Common myeloid progenitor, CD34-positive (primary cell): ENCODE measurements at places on chromosomes 6 and 20.

DNA sequence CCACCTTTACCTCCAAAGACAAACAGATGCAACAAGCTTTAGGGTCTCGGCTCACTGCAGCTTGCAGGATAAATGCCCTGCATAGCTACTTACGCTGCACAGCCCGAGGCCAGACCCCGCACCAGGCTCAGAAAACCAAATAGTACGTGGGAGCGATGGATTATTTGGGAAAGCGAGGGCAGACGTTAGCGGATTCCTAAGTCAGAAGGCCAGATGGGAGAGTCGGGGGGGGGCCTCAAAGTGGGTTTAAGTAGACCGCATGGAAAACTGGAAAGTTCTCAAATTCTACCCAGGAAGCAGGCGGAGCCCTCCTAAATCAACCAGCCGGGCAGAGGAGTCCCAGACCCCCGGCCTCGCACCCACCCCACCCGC, 382 bp downstream of the SFT2D1 start:
- peak; percentile 44 for DNase-seq

DNA sequence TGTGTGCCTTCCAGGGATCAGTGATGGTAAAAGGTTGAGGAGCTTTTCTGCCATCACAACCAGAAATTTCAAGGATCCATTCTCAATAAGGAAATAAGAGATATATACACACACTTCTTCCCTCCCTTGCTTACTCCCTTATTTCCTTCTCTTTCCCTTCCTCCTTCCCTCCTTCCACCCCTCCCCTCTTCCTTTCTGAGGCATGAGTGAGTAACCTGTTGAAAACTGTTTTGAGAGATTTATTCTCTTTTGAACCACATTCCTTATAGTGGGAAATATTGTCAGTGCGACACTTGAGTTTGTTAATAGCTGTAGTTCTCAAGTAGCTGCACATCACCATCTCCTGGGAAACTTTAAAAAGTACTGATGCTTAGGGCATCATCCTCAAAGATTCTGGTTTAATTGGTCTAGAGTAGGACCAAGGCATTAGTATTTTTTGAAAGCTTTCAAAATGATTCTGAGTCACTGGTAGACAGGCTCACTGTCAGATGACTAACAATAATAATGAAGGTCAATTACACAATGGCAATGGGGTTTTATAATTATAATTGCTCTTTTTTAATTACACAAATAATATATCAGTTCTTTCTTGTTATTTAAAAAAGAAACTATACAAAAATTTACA, 109.9 kb downstream of the POPDC3 start:
- DNase-seq: no peak

GRCh38 chr6:57224769-57225515, 2.8 kb upstream of the RAB23 start:
- DNase-seq: peak; percentile 31

GRCh38 chr20:57570145-57570850, 9.4 kb downstream of the PCK1 start:
- DNase-seq: no peak

- DNase-seq: peak; percentile 63
Observed at GRCh38 chr20:8156235-8157079, 24.4 kb downstream of the PLCB1 start.

DNA sequence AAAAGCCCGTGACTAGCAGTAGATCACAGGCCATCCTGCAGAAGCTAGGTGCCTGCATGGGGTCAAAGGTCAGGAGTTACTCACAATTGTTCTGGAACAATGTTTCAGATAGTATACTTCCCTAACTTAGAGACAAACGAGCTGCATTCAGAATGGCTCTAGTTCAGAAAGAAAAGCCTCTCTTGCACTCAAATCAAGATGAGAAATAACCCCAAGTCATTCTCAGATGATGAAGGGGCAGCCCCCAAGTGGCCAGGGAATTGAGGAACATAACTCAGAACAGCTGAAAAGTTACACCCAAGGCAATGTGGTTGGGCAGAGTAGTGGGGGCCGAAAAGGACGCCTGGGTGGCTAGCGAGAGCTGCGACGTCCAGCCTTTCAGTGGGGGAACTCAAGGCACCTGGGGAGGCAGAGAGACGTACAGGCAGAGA, 27.8 kb downstream of the FYN start:
- peak; percentile 39 for DNase-seq

GRCh38 chr6:149147938-149148718, 169.4 kb upstream of the TAB2 start:
- peak; percentile 87 for DNase-seq

- no peak for DNase-seq
Observed at GRCh38 chr6:17890309-17890708, 97.1 kb downstream of the KIF13A start.

GRCh38 chr6:17159240-17159639, 57.4 kb downstream of the STMND1 start:
- DNase-seq: no peak

DNA sequence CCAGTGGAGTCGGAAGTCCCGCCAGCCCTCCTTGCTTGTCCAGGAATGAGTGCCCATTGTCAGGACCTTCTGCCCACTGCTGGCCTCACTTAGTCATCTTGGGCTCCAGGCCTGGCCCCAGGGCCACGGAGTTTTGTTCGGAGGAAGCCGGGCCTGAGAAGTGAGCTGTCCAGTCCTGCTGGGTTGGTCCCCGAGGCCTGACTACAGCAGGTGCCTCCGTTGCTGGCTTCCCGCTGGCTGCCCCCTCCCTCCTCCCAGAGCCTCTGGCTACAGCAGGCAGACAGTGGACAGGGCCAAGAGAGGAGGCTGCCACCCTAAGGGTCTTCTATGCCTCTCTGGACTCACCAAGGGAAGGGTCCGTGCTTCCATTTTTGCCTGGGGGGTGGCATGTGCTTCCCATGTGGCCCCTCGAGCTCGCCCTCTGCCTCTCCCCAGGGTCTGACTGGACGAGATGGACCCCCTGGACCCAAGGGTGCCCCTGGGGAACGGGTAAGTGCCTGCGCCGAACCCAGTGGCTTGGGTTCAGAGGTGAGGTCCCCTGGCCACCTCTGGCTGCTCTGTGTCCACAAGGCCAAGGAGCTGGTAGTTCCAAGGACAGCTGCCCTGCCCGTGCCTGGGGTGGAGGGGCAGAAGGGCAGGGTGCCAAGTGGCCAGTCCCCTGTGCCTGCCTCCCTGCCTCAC, 2.8 kb downstream of the COL9A3 start:
- no peak for DNase-seq

- DNase-seq: no peak
Observed at GRCh38 chr20:24916412-24916811, 32.7 kb upstream of the CST7 start.

DNA sequence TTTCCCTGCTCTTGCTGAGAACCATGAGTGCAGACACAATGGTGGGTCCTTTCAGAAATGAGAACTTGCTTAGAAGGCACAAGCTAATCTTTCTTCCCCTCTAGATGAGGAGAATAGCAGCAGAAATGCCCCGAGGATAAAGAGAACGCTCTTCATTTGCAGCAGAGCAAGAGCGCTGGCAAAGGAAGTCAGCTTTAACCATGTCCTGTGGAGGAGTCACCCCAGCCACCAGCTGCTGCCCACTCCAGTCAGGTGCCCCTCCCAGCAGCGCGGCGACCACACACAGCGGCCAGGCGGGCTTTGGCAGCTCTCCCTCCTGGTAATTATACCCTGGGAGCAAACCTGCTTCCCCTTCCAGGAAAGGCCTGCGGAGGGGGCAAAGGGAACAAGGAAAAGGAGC, 42.4 kb upstream of the EMILIN3 start:
- DNase-seq: peak; percentile 43

DNA sequence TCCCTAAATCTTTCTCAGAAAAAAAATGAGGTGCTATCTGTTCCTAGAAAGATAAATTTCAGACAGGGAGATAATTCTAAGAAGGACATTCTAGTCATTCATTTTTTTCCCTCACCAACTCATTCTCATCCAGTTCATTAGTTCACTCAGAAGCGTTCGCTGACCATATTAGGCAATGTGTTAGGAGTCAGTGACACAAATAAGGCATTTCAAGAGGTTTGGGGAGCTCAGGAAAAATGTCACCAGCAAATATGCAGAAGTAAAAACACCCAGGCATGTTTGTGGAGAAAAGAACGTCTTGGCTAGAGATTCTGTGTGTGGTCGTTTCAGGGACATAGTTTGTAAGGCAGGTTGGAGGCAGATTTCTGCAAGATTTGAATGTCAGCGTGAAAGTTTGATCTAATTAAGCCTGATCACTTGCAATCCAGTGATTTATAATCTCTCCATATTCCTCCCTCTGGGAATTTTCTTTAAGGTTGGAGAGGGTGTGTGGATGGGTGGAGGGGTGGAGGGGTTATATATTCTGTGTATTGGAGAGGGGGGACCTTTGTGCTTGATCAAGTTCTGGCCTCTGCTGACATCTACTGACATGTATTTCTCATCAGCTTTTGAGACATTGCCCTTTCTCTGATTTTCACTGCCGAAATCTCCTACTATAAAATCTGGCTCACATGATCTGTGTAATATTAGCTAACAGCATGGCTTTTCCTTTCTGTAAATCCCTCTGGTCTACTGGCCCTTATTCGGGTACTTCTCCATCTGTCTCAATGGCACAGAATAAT, 3.6 kb downstream of the MYCT1 start:
- peak; percentile 58 for DNase-seq

GRCh38 chr20:15320941-15321340, 983.5 kb upstream of the FLRT3 start:
- DNase-seq: no peak

- DNase-seq: no peak
Observed at GRCh38 chr6:130978180-130978579, 84.9 kb downstream of the EPB41L2 start.

DNA sequence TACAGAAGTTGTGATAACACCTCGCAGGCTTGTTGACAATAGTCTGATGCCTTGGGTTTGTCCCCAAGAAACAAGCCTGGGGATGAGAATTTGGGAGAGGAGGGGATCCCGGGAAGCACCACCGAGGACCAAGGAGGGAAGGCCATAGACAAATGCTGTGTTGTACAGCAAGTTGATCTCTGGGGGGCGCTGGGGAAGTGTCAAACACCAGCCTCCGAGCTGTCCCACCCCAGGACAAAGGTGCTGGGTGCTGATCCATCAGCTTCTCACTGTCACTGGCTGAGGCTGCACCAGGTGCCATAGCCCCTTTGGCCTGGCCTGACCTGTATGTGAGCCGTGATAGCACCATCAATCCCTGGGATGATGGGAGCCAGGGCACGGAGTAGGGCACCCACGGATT, 64.0 kb downstream of the SYNDIG1 start:
- DNase-seq: no peak

DNA sequence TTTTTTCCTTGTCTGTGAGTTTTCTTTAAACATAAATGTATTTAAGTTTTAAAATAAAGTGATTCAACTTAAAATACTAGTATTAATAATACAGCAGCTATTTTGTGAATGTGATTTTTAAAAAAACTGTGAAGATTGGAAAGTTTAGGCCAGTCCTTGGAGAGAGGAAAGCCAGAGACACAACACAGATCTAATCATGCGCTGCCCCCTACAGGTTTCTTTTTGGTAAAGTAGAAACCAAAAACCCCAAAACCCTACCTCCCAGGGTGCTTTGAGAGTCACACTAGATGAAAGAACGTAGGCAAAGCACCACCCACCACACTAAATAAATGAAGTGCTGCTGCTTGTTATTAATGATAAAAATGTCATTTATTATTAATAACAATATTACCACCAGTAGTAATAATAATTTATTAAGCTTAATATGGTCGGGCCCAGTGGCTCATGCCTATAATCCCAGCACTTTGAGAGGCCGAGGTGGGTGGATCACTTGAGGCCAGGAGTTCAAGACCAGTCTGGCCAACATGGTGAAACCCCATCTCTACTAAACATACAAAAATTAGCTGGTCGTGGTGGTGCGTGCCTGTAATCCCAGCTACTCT, 33.7 kb downstream of the SLC9A8 start:
- peak; percentile 50 for DNase-seq

DNA sequence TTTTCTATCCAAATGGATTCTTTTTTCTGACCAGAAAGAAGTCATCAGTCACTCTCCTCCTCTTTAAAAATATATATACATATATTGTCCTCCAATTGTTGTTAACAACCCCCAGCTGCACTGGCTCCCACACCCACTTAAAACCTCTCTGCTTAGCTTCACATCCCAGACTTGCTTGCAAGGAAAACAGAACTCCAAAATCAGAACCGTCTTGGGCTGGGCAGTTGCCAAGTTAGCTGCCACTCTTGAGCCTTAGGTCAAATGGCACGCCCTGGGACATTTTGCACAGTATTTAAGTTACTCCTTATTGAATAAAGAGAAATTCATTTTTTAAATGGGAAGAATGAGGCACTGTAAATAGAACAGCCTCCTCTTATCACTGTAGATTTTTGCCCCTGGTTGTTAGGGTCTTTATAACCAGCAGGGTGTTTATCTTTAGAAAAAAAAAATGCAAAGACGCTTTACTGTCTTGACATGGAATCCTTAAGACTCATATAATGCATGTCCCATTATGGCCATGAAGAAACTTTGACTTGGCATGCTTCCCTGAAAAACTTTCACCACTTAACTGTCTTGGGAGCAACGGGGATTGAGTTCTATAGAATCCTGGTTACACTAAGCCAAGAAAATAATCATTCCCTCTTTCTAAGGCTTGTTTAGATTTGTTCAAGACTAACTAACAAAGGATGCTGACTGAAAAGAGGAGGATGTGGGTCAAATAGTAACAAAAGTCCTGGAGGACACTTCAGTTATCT, 204.5 kb downstream of the ISM1 start:
- no peak for DNase-seq

GRCh38 chr20:40633123-40633850, 55.7 kb downstream of the MAFB start:
- DNase-seq: no peak

DNA sequence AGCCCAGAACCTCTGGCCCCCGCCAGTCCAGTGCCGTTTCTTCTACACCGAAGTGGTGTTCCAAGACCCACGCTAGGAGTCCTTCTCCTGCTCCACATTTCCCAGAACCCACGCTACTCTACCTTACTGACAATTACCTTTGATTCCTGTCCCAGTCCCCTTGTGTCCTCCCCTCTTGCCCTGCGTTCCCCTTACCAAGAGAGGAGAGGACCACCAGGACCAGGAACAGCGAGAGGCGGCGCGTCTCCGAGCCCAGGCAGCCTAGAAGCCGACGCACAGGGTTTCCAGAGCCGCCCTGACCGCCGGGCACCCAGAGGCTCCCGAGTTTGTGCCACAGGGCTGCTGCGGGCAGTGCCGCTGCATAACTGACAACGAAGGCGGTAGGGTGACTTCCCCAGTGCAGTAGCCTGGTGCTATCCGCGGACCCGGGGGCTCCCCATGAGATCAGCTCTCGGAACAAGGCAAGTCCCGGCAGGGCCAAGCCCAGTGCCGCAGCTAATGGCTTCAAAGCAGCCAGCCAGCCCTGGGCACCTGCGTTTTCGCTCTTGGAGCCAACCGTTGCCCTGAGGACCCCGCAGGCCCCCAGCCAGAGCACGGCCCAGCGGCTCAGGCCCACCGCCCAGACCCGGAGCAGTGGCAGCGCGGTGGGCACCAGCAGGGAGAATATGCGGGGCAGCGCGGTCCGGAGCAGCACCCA, 512 bp downstream of the TAP1 start:
- DNase-seq: peak; percentile 65
